Mesenteric fat pad (tissue), 1 donor: ENCODE measurements at places on chromosomes 7 and 10.

- DNase-seq, result no peak
Measured at GRCh38 chr7:89796481-89796880, 357.8 kb upstream of the STEAP1 start.

DNA sequence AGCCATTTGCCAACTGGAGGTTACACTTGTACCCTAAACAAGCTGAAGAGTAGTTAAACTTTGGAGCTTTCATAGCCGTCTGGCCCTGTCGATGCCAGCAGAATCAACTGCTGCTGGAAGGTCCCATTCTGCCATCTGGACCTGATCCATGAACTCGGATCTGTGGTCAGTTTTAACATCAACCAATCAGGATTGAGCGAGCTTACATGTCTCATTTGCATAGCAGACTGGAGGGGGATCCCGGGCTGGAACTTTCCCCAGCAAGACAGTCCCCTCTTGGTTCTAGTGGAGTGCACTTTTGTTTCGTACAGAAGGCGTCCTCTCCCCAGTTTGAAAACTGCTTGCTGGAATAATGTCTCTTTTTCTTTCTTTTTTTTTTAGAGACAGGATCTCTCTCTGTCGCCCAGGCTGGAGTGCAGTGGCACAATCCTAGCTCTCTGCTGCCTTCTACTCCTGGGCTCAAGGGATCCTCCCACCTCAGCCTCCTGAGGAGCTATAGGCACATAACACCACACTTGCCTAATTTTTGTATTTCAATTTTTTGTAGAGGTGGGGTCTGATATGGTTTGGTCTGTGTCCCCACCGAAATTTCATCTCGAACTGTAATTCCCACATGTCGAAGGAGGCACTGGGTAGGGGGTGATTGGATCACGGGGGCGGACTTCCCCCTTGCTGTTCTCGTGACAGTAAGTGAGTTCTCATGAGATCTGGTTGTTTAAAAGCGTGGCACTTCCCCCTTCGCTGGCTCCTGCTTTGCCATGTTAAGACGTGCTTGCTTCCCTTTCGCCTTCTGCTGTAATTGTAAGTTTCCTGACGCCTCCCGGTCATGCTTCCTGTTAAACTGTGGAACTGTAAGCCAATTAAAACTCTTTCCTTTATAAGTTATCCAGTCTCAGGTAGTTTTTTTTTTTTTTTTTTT is 42.8 kb upstream of the SEPHS1 start:
- no peak for DNase-seq

- DNase-seq, result no peak
Measured at GRCh38 chr7:17131983-17132655, 166.3 kb upstream of the AHR start.

DNA sequence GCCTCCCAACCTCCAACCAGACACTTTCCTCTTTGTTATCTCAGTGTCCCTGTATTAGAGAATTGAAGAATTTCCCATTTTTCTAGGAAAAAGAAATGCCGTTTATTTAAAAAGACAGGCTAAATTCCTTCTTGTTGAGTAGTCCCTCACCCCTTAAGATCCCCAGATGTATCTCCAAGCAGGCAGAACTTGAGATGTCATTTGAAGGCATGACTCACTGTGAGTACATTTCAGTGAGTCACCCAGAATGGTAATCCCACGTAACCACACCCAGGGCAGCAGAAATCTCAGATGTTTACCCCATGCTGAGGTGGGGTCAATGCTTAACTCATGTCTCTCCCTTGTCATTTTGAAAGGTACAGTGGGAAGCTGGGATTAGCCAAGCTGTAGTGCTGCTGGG is 4.4 kb downstream of the ZNF655 start:
- DNase-seq, result no peak

- no peak for DNase-seq
Measured at GRCh38 chr7:18552316-18552916, 56.9 kb downstream of the HDAC9 start.

DNA sequence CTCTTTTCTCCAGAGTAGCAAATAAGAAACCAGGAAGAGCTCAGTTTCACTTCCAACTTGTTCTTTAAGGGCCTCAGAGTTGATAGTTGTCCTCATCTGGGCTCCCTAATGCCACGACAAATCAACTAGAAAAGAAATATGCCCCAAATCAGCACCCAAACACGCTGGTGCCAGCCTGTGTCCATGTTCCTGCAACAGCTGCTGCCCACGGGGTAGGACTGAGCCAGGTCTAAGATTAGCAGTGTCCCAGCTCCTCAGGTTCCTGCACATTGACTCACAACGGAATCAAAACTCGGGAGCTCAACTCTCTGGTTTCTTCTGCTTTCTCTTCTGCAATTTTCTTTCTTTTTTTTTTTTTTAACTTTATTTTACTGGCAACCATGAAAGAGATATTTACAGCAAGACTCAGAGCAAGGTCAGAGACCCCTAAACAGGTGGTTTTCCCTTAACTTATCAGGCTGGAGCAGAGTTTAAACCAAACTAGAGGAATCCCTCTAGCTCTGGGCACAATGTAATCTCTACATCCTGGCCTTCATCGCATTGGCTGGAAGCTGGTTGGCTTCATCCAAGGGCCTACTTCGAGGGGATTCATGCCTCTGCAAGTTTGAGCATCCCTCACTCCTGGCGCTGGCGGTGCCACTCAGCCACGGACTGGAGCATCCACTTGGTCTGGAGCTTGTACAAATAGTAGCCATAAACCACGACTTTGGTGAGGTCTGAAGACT is 126.1 kb downstream of the PFKFB3 start:
- no peak for DNase-seq

GRCh38 chr10:99966306-99966705 is 43.4 kb downstream of the DNMBP start:
- DNase-seq, result no peak

GRCh38 chr7:38682606-38683005 is 51.4 kb upstream of the AMPH start:
- no peak for DNase-seq

GRCh38 chr7:106865130-106866041 is at the start of gene PIK3CG:
Gene PIK3CG (plus strand): TSS chr7:106865282. CDS start chr7:106867562, 2,280 bp downstream.
- no peak for DNase-seq

DNA sequence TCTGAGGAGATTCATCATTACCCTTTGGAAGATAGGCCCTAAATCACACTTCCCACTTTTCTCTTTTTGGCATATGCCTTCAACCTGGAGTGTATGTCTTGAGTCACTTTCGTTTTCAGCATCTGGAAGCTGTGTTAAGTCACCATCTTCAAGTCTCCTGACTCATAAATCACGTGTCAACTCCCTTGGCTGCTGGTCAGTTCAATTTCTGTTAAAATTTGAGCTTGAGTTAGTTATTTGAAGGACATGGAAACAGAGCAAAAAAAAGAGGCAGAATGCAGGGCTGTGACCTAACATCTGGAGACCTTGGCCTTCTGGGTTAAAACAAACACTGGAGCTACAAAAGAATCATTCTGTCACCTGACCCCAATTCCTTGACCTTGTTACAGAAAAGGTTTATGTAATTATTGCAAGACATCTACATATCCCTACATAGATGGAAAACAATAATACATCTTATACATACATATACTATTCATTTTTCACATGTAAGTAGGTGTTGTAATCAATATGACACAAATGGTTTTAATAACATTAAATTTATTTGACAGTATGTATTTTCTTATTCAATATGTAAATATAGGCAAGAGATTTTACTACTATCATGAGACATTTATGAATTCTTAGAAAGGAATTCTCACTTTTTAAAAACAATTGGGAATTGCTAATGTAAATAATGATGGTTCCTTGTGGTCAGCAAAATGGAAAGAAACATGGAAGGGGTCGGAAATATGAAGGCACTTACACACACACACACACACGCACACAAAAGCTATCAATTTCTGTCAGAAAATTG is 169.7 kb upstream of the PHYHIPL start:
- no peak for DNase-seq

- DNase-seq, result no peak
Measured at GRCh38 chr10:119782981-119783664, 57.3 kb downstream of the INPP5F start.

- DNase-seq, result no peak
Measured at GRCh38 chr10:74500816-74501215, 325.6 kb upstream of the KAT6B start.

- peak; percentile 57 for DNase-seq
Measured at GRCh38 chr10:78524342-78524741, 490.7 kb downstream of the RPS24 start.

GRCh38 chr10:15739254-15739970 is 19.7 kb upstream of the ITGA8 start:
- DNase-seq, result no peak

DNA sequence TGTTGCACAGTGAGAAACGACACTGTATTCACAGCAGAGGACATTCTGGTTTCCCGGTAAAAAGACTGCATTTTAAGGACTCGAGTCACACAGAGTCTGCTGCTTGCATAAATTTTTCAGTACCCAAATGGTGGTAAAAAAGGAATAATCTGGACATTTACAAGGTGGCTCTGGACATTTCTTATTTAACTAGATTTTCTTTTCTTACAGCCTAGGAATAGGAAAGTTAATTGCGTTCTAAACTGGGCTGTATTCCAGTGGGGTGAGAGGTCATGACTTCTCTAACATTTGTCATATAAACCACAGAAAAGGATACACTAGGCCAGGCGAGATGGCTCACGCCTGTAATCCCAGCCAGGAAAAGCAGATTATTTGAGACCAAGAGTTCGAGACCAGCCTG is 237.5 kb upstream of the KLF6 start:
- no peak for DNase-seq

- no peak for DNase-seq
Measured at GRCh38 chr7:88212918-88213317, 6.9 kb downstream of the SRI start.

DNA sequence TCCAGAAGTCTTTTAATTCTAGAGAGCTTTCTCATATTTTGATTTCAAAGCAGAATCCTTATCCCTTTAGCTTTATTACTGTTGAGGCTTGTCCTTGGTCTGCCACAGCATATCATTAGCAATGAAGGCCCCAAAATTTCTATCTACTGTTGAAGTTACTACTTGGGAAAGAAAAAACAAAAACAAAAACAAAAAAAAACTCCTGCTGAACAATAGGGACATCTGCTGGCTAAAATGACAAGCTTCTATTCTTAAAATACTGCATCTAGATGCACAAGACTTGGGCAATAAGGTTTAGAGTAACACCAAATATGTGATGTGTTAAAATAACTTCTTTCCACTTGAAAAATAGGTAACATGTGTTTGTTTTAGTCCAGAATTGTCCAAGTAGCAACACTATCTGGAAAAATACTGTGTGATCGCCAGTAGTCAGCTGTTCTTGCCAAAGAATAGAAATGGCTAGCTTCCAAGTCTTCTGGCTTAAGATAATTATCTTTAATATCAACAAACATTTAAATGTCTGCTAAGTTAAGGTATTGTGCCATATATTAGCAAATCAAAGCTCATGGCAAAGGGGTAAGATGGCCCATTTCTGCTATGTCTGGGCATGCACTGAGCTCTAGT is 3.8 kb upstream of the DMTF1 start:
- DNase-seq, result no peak

- DNase-seq, result no peak
Measured at GRCh38 chr10:16566202-16566805, 44.6 kb upstream of the C1QL3 start.

DNA sequence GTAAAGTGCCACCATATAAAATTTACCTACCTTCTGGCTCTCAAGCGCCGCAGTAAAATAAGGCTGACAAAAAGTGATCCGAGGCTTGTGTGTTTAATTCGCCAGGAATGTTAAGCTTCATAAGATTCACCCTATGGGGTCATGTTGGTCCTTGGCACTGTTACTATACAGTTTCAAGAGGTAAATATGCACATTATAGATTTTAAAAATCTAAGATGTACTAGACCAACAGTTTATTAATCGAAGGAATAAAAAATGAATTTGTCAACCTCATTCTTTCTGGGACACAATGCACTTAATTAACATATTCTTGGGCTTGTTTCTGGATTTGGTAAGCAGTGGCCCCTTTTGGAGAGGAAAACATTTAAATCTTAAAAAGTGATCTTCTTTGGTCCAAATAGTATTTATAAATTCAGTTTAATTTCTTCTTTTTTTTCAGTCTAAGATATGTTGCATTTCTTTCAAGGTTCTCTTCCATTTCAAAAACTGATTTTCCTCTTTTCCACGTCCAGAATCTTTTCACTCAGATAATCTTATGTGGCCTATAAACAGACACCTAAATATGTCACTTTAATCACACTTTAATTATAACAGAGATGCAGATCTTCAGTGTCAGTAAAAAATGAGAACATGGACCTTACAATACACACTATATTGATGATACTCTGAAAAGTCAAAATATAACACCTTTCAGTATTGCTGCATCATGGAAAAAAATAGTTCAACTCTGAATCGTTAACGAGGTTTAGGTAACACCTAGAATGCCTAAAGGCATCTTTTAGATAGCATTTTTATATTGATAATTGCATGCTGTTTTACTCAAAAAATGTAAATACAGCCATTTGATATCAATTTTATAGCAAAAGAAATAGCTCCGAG is 3.8 kb upstream of the SKIDA1 start:
- DNase-seq, result no peak

GRCh38 chr10:7046615-7047014 is 364.2 kb downstream of the SFMBT2 start:
- DNase-seq, result no peak

GRCh38 chr7:108245523-108246226 is 115.5 kb upstream of the LAMB4 start:
- DNase-seq, result no peak

- no peak for DNase-seq
Measured at GRCh38 chr10:20874261-20874660, 22.9 kb downstream of the NEBL start.

- DNase-seq, result peak; percentile 82
Measured at GRCh38 chr10:132675031-132675740, 110.8 kb downstream of the NKX6-2 start.

DNA sequence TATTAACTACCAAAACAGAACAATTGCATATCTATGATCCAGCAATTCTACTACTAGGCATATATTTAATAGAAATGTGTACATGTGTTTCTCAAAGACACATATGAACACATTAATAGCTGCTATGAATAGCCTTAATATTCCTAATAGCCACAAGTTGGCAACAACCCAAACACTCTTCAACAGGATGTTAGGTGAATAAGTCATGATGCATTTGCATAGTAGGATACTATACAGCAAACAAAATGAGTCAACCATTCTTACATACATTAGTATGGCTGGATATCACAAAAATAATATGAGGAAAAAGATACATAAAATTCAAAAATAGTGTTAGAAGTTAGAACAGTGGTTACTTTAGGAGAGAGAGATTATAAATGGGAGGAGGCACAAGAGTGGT is 26.8 kb upstream of the ZNF746 start:
- DNase-seq, result no peak

DNA sequence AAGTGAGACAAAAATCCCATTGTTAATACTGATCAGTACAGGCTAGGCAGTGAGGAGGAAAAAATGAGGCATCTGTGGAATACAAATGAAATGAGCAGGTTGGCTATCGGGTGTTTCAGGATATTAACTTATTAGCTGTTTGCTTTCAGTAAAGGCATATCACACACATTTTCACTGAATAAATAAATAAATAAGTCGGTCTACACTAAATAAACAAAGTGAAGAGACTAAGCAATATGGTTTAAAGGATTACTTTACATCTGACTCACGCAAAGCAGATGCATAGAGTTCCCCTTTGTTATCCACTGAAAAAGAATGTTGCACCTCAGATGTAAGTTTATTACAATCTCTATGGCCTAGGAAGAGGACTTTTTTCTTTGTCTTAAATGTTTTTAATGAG is 6.3 kb upstream of the SEMA3A start:
- no peak for DNase-seq

- DNase-seq, result no peak
Measured at GRCh38 chr10:24207341-24207740, 1.6 kb upstream of the KIAA1217 start.

GRCh38 chr7:96497567-96497966 is 175.7 kb upstream of the SLC25A13 start:
- DNase-seq, result no peak

- no peak for DNase-seq
Measured at GRCh38 chr10:36256948-36257356, 614.9 kb upstream of the FZD8 start.
